ENCODE measurements at places on chromosomes 2 and 18. TPM values are rescaled to one million over a fixed set of nuclear protein-coding genes. Genes with fewer than 3 reads are reported as not detected.

Gene SCN9A
- 0.46 TPM for total RNA-seq

Gene TRMT61B
- total RNA-seq: 19.6 TPM

Gene C2orf80
- not detected for total RNA-seq

Gene CCDC121
- 6.2 TPM for total RNA-seq

Gene SLC4A5
- 65.9 TPM for total RNA-seq

- no peak for DNase-seq
Measured at GRCh38 chr2:25380586-25381375, 39.1 kb upstream of the DNMT3A start.

DNA sequence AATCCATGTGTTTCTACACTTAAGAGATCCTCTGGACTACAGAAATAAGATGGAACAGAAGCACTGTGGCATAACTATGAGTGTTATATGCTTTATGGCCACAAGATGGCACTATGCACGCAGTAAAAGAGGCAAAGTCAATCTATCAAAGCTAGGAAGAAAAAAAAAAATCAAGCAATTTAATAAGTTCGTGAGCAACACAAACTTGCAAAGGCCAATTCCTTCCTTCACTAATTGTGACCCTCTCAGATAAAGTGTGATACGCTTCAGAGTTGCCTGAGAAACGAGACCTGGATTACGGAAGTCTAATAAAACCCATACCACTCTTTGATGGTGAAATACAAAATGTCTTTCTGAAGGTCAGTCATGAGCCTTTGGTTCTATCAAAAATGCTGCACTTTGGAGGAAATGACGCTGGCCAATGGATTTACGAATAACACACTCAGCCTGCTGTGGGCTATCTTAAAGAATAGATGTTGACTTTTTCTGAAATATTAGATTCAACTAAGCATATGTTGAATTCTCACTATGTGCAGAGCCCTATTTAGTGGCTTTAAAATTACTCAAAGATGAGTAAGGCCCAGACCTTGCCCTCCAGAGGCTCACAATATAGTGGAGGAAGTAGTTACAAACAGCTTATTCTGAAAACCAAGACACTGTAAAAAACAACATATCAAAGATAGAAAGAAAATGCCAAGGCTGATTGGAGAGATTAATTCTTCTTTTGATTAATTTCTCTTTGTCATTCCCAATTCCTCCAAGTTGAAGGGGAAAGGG lies 35.5 kb upstream of the TTR start:
- peak; percentile 56 for DNase-seq

- no peak for DNase-seq
Measured at GRCh38 chr2:27738349-27739057, 33.0 kb upstream of the MRPL33 start.

- DNase-seq: peak; percentile 4
Measured at GRCh38 chr2:176099728-176100546, at the start of gene HOXD12. HOXD12 (plus strand) TSS chr2:176099795; CDS start chr2:176099802, 7 bp downstream.

DNA sequence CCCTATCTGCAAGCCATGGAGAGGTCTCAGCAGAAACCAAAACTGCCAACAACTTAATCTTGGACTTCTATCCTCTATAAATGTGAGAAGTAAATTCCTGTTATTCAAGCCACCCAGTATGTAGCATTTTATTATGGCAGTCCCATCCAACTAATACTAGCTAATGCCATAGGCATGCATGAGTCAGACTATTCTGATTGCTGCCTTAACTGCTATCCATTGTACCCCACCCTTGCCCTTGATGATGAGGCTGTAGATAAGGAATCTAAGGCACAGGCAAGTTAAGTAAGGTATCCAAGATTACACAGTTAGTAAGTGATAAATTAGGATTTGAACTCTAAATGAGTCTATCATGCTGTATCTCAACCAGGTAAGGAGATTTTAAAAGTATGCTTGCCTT lies 223.0 kb downstream of the UBE2E3 start:
- DNase-seq: no peak

GRCh38 chr2:15259356-15259756 lies 301.8 kb downstream of the NBAS start:
- DNase-seq: no peak

- no peak for DNase-seq
Measured at GRCh38 chr18:62045316-62045715, 141.5 kb downstream of the PIGN start.

DNA sequence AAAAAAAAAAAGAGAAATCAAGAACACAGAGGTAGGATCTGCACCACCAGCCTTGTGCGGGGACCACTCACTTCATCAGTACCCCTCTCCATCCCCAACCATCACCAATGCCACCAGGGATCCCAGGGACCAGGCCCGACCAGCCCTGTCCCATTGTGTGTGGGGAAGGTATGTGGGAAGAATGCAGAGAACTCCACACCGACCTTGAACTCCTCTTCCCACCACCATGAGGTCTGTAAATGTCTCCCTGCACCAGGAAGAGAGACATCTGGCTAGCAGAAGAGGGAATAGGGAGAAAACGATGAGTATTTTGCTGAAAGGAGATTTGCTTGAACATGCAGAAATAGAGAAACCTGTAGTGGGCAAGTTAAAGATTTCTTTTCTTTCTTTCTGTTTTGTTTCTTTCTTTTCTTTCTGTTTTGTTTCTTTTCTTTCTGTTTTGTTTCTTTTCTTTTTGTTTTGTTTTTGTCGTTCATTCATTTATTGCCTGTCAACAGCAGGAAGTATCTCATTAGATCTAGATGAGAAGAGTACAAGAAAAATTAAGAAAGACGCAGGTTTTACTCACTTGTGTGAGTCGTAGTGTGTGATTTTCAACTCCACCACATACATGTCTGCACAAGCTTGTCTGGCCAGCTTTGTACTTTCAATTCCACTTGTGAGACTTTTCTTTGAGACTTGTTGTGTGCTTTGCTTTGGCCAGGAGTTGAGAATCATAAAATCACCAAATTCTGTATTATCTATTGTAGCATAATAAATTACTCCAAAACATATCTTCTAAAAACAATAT lies 179.8 kb upstream of the HAAO start:
- DNase-seq: no peak

GRCh38 chr2:130183512-130184373 lies 1.7 kb downstream of the MZT2B start:
- DNase-seq: no peak

- no peak for DNase-seq
Measured at GRCh38 chr2:219631406-219631891, 4.0 kb downstream of the SLC4A3 start.

DNA sequence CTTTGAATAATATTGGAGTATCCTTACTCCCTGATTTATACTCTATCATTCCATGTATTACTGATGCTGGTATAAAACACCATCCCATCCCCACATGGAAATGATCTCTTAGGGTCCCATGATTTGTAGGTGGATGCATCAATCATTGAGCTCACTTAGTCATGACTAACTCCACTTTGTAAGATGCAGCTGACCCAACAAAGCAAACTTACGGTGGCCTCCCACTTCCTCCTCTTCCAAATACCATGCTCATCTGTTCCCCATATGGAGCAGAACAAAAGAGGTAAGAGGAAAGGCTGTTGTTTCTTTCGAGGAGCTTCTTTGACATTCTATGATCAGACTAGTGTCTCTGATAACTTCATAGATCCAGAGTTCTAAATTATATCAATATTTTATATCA lies 640.2 kb upstream of the SLC39A10 start:
- DNase-seq: no peak

Data from prostate gland (tissue), 2 donors.